Stimulated activated CD4-positive, alpha-beta T cell treated with anti-CD3 and anti-CD28 coated beads, Interleukin-1b, Interleukin-23, amount 100 ng/mL, for 48 hours (primary cell): ENCODE measurements at places on chromosomes 1 and 21.
A peak's percentile ranks its signal among the peaks of the same experiment; 100 is the strongest.

- no peak for DNase-seq
Observed at GRCh38 chr1:220877377-220878095, 1.7 kb upstream of the HLX start.

DNA sequence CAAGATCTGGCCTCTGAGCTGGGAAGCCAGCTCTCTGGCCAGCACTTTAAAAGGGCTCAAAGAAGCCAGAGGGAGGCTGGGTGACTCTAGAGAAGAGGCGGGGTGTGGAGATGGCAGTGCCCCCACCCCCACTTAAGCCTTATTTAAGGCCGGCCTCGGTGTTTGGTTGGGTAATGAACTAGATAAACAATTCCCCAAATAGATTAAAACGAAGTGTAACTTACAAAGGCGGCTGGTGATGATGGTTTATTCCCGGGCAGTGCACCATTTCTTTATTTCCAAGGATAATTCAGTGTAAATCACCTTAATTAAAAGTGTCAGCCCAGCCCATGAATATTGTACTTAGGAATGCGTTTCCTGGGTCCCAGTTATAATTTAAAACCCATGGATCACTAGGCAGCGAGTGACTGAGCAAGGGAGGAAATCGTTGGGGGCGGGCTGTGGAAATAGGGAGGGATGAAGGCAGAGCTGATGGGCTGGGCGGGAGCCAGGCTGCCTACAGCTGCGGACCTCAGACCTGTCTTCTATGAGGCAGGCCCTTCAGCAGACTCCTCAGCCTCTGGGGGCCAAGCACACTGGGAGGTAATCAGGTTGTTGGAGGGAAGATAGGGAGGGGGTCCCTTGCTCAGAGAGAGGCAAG, 54.9 kb downstream of the TMEM53 start:
- no peak for DNase-seq

- no peak for DNase-seq
Observed at GRCh38 chr1:13869172-13869797, 169.3 kb downstream of the PRDM2 start.

DNA sequence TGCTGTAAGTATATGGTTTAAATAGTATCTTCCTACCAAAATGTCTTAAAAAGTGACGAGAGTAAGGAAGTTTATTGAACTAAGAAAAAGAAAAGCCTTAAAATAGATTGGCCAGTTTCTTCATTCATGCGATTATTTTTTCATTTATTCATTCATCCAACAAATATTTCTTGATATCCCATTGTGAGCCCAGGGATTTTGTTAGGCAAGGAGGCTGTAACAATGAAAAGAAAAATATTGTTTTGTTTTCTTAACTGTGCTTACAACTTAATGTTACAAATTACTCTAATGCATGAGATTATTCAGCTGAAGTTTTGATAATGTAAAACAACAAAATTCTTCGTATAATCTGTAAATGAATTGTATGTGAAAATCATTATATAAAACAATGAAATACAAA, 882.0 kb downstream of the LTN1 start:
- no peak for DNase-seq

DNA sequence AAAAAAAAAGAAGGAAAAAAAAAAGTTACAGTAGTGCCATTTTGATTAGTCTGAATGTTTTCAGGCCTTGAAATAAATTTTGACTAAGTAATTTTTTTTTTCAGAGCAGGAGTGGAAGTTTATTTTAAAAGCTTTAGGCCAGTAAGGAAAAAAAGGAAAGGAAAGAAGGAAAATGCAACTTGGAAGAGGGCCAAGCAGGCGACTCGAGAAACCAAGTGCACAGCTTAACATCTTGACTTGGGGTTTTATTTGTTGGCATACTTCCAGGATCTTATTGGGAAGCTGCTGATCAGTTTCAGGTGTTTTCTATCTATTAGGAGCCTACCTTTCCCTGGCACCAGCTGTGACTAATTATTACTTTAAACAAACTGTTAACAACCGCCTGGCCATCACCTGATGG, 41.7 kb downstream of the ATF3 start:
- no peak for DNase-seq

DNA sequence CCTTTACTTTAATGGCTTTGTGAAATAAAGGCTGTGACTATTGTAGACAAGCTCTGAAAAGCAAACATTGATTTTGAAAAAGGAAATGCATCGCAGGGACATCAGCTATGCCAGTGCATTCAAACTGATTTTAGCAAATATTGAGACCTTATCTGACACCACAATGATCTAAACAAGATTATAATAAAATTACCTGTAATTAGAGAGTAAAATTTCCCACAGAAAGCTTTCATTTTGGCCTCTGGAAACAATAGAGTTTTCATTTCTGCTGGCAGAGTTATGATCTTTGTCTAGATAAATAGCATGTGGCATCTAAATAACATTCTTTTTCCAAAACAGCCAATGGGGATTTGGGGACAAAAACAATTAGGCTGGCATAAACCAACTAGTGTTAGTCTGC, 650.4 kb upstream of the PRMT6 start:
- no peak for DNase-seq

- no peak for DNase-seq
Observed at GRCh38 chr1:209959623-209960022, 21.6 kb downstream of the SYT14 start.

- DNase-seq: no peak
Observed at GRCh38 chr1:24873148-24873547, 56.9 kb downstream of the RUNX3 start.

DNA sequence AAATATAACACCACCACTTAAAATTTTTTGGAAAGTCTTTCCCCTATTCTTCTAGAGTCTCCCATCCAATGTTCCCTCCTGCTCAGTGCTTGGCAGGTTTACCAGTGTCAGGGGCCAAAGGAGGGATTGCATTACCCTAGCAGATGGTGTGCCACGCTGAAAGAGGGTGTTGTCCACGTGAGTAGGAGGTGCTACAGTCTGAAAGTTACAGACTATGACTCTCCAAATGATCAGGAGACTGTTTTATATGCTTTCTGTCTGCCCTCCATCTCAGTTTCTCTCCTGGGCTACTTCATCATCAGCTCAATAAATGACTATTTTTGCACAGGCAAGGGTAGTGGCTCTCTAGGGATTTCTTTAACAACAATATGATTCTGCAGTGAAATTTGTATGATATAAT, 31.3 kb upstream of the ANGPTL7 start:
- DNase-seq: no peak

GRCh38 chr1:218669431-218669830, 324.3 kb downstream of the TGFB2 start:
- no peak for DNase-seq

DNA sequence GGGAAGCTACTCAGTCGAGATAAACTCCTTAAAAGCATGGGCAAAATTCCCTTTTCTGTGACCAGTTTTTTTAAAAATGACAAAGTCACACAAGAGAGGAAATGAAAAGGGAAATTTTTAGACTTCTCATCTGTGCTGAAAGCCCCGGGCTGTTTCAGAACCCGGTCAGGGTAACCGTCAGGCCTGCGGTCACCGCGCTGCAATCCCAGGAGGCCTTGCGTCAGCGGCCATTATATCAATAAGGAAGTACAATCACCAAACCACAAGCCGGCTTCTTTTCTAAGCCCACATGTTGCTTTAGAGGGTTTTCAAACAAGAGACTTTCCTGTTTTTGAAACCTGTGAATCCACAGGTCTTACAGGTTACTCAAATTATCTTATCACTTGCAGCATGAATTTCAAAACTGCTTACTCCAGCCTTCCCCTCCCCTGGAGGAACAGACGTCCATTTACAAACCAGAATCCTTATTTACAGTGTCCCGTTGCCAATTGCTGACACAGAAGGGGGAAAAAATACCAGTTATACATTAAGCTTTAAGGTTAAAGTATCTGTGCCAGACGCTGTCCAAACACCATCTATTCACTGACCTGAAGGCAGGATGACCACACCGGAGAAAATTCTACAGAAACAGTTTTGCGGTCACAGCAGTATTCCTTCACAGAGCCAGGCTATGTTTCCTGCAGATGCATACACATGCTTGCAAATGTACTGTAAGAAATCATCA, 165.3 kb downstream of the TOMM20 start:
- peak; percentile 93 for DNase-seq

- DNase-seq: no peak
Observed at GRCh38 chr1:2108213-2108876, 58.1 kb downstream of the PRKCZ start.

- no peak for DNase-seq
Observed at GRCh38 chr21:37364722-37365121, 1.9 kb upstream of the DYRK1A start.

GRCh38 chr1:201792534-201793305, 36.2 kb upstream of the IPO9 start:
- peak; percentile 48 for DNase-seq

GRCh38 chr1:173056365-173056764, 5.6 kb upstream of the TNFSF18 start:
- no peak for DNase-seq

- peak; percentile 16 for DNase-seq
Observed at GRCh38 chr1:238252033-238252802, 361.5 kb upstream of the ZP4 start.
